ENCODE measurements at places on chromosomes 5 and 9. TPM values are rescaled to one million over a fixed set of nuclear protein-coding genes. Genes with fewer than 3 reads are reported as not detected.

The SH3PXD2B gene
- 30.7 TPM for total RNA-seq

The PCDHGA7 gene
- total RNA-seq: 3.5 TPM

The FKTN gene
- 18.6 TPM for total RNA-seq

The SLC36A3 gene
- not detected for total RNA-seq

The DPH7 gene
- total RNA-seq: 25.1 TPM

The FRRS1L gene
- 1.5 TPM for total RNA-seq

The ST8SIA4 gene
- total RNA-seq: 10.9 TPM

The SKP2 gene
- 23.1 TPM for total RNA-seq

The NPDC1 gene
- total RNA-seq: 15.4 TPM

The UIMC1 gene
- total RNA-seq: 36.5 TPM

The FAM221B gene
- not detected for total RNA-seq

The OR2V1 gene
- total RNA-seq: not detected

The PHF24 gene
- 0.49 TPM for total RNA-seq

The SYK gene
- 10.2 TPM for total RNA-seq

The GPR21 gene
- total RNA-seq: 4.3 TPM

The SH2D3C gene
- total RNA-seq: 5.7 TPM

The ENHO gene
- 3.3 TPM for total RNA-seq

The GFI1B gene
- total RNA-seq: 0.59 TPM

The HAVCR2 gene
- 8.1 TPM for total RNA-seq

The HTR1A gene
- not detected for total RNA-seq

The AGXT2 gene
- not detected for total RNA-seq

The C5orf63 gene
- total RNA-seq: 3.6 TPM

The GLDC gene
- total RNA-seq: 1.3 TPM

The DMRTA1 gene
- total RNA-seq: 0.79 TPM

The SARDH gene
- 2.6 TPM for total RNA-seq

The MEIKIN gene
- not detected for total RNA-seq

The IL3 gene
- not detected for total RNA-seq

The SMIM33 gene
- not detected for total RNA-seq

The WNT8A gene
- total RNA-seq: not detected

The BARHL1 gene
- not detected for total RNA-seq

The SLC22A5 gene
- total RNA-seq: 6.1 TPM

The SMC5 gene
- 41.9 TPM for total RNA-seq

The TOR1A gene
- total RNA-seq: 15.5 TPM

The BNC2 gene
- total RNA-seq: 30.8 TPM

The ZNF367 gene
- 7.5 TPM for total RNA-seq

The PWWP2A gene
- total RNA-seq: 21.7 TPM

The LRRC19 gene
- not detected for total RNA-seq

The PRELID1 gene
- 42.8 TPM for total RNA-seq

The IL7R gene
- 2.0 TPM for total RNA-seq

The SEMA6A gene
- 46.9 TPM for total RNA-seq

The PELO gene
- 22.4 TPM for total RNA-seq

The FYB1 gene
- total RNA-seq: 6.2 TPM

The SRP19 gene
- 35.9 TPM for total RNA-seq

The NUDCD2 gene
- total RNA-seq: 8.2 TPM

The N4BP3 gene
- total RNA-seq: 4.6 TPM

The PARP8 gene
- 14.5 TPM for total RNA-seq

The FAF2 gene
- 32.4 TPM for total RNA-seq

The GABRA1 gene
- not detected for total RNA-seq

The CARD9 gene
- 3.0 TPM for total RNA-seq

The GABBR2 gene
- 0.39 TPM for total RNA-seq

The NUTM2F gene
- not detected for total RNA-seq

The PLAC8L1 gene
- total RNA-seq: not detected
